ENCODE measurements at places on chromosomes 3 and 15.

DNA sequence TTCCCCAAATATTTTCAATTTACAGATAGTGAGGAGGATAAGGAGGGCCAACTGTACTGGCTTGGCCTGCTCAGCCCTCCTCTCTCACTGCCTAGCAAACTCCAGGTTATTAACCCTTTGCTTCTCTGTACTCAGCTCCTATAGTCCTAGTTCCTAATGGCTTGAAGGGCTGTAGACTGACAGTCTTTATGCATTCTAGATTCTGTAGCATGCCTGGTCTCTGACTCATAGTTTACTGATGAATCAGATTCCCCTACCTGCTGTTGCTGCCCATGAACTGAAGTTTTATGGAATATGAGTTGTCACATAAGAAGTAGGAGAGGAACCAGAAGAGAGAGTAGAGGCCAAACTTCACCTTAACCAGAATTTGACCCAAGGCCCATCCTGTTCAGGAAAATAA lies 27.1 kb upstream of the MAP3K13 start:
- DNase-seq: no peak

- DNase-seq: no peak
Measured at GRCh38 chr3:81998139-81998755, 236.8 kb upstream of the GBE1 start.

DNA sequence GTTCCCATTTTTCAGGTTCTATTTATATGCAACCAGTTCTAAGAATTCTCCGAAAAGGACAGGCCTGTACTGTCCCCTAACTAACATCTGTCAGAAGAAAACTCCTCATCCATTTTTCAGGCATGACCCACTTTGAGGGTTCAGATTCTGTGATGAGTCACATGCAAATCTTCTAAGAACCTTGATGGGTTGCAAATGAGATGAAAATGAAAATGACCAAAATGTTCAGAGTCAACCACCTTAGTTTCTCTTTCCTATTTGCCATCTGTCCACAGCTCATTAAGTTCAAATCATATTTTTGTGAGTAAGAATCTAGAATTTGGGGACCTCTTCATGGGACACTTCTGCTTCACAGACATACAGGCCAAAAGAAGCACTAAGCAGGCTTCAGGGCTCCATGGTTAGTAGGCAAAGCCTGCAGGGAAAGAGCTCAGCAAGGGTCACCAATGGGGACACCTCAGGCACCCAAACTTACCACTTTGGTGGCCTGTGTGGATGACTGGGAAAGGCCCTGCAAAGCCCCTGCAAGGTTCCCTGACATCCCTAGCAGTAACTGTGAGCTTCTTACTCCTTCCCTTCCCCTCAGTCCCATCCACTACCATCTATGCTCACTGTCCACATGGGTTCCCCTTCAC lies 122.0 kb downstream of the WDR76 start:
- no peak for DNase-seq

DNA sequence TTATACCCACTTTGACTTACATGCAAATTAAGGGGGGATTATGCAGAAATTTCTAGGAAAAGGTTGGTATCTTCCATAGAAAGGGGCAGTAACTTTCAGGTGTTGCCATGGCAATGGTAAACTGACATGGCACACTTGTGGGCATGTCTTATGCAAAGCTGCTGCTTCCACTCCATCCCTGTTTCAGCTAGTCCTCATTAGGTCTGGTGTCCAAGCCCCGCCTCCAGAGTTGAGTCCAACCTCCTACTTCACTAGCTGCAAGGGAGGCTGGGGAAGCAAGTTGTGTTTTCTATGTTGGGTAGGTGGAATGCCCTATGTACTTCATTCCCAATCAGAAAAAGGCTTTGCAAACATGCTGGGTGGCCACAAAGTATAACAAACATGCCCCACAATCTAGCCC lies 14.7 kb upstream of the KLHL40 start:
- no peak for DNase-seq

DNA sequence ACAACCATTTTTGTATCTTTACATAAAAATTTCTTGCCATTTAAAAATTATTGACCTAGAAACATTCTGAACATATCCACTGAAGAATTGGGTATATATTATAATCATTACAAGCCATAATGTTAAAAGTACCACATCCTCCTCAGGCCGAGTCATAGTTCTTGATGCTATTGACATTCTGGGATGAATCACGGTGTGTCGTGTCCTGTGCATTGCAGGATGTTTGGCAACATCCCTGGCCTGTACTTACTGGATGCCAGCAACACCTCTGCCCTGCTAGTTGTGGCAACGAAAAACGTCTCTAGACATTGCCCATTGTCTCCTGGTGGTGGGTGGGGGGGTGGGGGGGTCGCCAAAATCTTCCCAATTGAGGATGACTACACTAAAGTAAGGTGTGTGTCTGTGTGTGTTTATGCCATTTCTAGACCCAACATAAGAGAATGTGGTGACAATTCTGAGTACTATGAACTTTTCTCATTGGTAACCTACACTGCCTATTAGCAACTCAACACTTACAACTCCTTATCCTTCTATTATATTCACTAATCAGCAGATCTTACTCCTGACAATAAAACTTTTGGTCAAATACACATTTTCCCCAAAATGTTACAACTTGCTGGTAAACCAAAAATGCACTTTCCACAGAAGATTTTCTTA lies 471.6 kb downstream of the FOXP1 start:
- no peak for DNase-seq

DNA sequence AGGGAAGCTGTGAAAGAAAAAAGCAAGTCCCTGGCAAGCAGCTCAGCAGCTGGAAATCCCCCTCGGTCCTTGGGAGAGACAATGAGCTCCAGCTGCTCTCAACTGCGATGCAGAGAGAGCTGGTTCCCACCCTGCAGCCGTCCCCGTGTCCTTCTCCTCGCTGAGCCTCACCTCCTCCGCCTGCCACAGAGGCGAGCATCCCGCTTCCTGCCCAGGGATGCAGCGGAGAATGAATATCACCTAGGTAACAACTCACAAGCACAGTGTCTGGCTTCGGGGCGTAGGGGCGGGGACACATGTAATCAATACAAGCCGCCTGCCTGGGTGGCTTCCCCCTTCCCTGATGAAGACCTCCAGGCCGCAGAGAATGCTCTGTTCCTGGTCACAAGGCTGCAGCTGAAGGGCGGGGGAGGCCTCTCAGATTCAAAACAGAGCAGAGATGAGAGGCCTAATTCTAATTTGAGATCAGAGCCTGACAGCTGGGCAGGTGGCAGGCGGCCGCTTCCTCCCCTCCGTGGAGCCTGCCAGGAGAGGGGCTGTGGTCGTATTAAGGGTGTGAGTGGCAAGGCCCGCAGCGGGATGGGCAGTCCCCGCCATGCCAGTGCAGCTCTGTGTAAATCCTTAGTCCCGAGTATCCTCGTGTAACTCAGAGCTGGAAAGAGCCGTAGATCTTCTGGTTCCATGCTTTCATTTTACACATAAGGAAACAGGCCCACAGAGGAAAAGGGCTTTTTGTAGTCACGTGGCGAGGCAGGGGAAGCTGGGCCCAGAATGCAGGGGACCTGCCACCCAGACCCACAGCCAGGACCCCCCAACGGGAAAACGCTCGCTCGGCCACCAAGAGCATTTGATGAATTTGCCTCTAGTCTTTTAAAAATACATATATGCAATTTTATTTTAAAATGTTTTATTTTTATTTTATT lies 24.3 kb downstream of the ZDHHC19 start:
- peak; percentile 90 for DNase-seq

DNA sequence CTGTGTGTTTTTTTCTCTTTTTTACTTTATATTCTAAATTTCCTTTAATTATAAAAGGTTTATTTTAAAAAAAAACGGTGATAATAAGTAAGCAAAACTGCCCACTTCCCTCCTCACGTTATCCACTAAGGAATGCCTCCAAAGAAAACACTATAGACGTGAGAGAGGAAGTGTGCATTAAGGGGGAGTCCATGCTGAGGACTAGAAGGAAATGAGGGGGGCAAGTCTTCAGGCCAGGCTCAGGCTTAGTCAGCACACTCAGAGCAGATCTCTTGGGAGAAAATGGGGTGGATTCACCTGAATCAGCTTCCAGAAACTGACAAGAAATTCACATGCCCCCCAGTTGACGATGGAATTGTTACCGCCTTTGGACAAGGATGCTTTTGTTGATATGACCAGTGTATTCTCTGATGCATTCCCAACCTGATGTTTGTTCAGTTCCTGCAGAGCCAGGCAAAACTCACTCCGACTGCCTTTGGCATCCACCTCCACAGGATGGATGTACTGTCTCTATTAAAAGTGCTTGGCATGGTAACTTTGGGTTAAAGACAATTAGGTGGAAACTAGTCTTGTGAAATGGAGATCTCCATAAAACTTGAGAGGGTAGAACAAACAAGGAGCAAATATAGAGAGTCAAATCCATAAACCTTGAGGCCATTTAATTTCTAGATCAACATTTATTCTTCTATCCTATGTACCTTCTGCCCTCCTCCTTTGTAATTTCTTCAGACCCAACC lies 167.8 kb downstream of the MYRIP start:
- DNase-seq: no peak

GRCh38 chr3:65412588-65412987 lies 626.1 kb downstream of the MAGI1 start:
- no peak for DNase-seq

DNA sequence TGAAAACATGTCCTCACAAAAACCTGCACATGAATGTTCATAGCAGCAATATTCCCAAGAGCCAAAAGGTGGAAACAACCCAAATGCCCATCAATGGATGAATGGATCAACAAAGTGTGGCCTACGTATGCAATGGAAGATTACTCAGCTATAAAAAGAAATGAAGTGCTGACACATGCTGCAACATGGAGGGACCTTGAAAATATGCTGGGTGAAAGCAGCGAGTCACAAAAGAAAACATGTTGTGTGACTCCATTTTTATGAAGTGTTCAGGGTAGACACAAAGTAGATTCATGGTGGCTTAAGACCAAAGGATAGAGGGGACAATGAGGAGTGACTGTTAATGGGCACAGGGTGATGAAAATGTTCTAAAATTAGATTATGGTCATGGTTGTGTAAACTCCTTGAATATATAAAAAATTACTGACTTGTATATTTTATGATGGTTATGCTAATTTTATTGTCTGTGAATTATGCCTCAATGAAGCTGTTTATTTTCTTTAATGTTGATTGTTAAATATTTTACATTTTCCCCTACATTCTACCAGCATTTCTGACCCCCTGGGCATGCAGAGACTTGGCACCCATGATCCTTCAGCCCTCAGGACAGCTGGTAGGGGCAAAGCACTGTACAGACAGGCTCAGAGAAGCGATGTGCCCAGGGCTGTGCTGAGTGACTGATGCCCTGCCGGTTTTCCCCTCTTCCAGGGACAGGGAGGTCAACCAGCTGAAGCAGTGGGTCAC lies 37.8 kb downstream of the CFAP100 start:
- no peak for DNase-seq

GRCh38 chr15:48644827-48645557 lies 517 bp downstream of the FBN1 start:
- peak; percentile 92 for DNase-seq

DNA sequence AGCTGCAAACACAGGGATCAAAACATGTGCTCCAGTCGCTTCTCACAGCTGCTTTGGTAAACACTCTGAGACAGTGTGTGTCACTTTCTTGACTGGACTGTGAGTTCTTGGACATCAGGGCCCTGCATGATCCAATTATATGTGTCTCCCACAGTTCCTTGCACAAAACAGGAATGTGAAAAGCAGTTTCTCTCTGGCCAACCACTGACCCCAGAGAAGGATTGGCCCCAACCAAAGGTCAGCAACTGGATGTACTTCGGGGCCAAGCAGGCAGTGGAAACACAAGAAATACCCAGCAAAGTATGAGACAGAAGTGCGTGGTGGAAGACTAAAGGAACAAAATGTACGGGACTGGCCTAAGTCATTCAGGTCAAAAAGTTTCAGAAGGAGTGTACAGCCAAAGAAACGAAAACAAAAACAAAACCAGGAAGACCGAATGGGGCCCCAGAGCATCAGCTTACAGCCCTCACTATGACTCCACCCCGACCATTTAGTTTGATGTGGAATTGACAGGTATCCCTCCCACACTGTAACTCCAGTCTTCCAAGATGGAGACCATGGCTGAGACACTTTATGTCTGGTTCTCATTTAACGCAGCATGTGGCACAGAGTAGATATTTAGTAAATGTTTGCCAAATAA lies 76.7 kb upstream of the LPP start:
- no peak for DNase-seq

GRCh38 chr3:2873986-2874385 lies 236.2 kb downstream of the IL5RA start:
- DNase-seq: no peak

DNA sequence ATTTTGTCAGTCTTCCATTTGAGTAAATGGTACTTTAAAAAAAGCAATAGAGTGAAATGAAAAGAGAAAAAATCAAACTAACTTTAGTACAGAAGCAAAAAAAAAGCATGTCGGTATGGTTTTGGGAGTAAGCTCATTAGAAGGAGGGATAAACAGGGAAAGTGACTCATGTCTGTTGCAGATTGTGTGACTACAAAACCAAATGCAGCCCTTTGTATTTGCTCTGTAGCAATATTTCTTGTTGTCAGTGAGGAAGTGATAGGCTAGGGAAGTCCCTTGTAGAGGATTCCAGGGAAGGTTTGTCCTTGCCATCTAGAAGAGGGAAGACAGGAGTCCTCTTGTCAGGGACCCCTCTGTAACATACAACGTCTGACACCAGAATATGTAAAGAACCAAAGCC lies 150.5 kb upstream of the POU1F1 start:
- DNase-seq: no peak

DNA sequence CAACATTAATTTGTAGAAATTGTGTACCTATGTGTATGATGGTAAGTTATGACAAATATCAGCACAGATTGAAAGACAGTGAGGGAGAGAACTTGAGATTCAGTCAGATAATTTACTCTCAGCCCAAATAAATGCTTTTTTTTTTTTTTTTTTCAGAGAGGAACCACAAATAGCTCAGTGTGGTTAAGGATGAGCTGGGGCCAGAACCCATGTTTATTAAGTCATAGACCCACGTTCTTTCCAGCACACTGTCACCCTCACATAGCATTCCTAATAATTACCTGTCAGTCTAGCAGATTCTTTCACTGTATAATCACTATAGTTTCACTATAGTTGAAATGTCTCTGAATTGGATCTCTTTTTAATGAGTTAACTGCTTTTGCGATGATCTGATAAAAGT lies 246.1 kb downstream of the ZIC1 start:
- no peak for DNase-seq

GRCh38 chr3:187769771-187770170 lies 24.5 kb upstream of the BCL6 start:
- DNase-seq: no peak

DNA sequence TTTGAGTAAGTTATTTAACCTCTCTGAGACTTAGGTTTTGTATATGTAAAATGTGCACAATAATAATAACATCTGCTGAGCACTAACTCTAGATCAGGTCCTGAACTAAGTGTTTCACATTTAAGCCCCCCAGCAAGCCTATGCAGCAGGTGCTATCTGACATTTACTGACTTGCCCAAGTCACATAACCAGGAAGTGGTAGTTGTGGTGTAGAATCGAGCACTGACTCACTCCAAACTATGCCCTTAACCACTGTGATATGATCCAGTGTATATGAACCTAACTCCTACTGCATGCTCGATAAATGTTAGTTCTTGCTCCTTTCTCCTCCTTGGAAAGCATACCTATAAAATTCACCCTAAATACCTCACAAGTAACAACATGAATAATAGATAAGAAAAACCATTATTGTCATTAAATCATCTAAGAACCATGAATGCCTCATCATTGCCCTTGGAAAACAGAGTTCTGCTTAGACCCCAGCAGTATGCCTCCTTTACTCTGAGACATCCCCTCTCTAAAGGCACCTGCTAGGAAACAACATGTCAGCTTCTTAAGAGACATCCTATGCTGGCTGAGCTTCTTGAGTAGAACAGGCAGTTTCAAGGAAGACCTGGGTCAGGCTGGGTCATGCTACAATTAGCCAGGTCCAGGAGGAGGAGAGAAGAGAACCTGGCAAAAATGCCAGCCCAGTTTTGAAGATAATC lies 3.0 kb upstream of the SHC4 start:
- DNase-seq: no peak

- no peak for DNase-seq
Measured at GRCh38 chr3:25910997-25911396, 121.1 kb downstream of the OXSM start.

Data from retina (tissue), 1 donor.